ENCODE measurements at places on chromosomes 1 and 21. TPM values are rescaled to one million over a fixed set of nuclear protein-coding genes. Genes with fewer than 3 reads are reported as not detected.

DNA sequence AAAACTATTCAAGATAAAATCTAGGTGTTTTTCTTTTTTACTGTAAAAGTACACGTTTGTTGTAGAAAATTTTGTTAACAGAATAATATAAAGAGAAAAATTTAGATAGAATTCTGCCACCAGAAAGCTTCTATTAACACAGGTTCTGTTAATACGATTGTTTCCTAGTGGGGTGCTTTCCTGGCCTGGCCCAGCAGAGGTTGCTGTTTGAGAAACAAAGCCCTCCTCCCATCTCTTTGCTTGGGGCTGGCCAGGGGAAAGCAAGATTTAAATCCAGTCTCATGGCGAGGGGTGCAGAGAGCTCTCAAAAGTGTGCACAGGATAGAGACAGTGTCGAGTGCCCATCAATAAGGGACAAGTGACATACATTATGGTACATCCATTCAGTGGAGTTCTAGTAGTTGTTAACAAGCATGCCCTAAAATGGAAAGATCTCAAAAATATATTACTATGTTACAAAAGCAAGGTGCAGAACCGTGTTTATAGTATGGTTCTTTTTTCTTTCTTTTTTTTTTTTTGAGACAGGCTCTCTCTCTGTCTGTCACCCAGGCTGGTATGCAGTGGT is 14.6 kb upstream of the ACBD3 start:
- DNase-seq: no peak

GRCh38 chr1:3251807-3252428 is 182.9 kb downstream of the PRDM16 start:
- DNase-seq: no peak

- DNase-seq: no peak
These were observed 144.4 kb downstream of the PTBP2 start for GRCh38 chr1:96865731-96866685.

The SLC39A1 gene
- total RNA-seq: 62.5 TPM

DNA sequence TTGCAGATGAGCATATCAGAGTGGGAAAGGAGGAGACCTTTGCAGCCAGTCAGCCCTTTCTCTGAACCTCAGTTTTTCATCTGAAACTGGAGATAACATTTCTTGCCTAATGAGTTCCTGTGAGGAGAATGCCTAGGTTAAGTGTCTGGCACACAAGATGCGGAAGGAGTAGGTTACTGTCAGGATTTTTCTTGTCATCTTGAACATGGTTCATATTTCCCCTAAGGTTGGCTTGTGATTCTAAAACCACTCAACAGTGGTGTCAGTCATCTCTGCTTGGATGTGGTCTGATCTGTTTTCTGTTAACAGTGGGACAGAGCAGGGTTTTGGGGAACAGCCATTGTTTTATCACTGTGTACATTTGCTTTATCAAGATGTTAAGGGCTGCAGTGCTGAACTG is 70.6 kb downstream of the TGFB2 start:
- no peak for DNase-seq

DNA sequence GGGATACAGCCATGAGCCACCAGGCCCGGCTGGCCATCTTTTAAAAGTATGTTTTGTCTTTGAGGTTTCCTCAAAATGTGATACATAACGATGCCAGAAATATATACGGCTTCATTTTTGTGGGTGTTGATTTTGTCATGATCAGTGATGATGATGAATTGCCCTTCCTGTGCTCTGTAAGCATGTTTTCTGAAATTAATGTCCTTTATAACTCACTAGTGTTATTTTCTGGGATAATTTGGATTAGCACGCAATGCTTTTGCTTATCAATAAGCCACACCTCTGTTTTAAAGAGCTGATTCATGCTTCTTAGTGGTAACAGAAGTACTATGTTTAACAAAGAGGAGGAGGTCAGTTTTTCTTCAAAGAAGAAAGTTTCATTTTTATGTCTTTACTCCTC is 25.6 kb downstream of the PHACTR4 start:
- no peak for DNase-seq

The SOAT1 gene
- 24.1 TPM for total RNA-seq

DNA sequence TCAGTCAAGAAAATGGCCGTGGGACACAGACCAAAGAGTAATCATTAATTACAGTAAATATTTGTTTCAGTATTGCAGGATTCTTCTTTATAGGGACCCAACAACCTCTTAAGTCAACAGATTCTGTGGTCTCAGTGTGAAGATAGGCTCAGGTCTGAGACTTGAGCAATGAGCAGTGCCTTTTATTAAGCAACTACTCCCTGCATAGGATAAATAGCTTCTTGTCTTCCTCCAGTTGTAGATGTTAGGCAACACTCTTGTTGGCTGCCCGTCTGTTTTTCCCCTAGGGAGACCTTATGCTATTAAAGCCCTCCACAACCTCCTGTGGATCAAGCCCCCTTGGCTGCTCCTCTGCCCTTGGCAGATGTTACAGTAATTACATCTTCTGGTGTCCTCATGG is 1.8 kb upstream of the OMA1 start:
- DNase-seq: no peak

The DONSON gene
- 66.1 TPM for total RNA-seq

DNA sequence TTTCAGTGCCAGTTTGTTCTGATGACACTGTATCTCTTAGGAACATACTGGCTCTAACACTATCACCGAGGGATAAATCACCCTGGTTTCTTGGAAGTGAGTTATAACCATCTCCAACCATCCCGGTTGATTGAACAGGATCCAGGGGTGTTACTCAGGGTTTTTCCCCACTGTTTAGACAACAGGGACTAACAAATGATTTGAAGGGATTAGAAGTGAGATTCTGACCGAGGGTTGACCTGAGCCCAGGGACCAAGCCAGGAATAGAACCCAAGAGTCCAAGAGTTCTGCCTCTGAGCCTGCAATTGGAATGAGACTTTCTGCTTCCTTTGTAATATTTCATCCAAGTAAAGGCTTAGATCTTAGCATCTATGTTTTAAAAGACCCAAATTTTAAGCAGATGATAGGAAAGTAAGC is 154.0 kb downstream of the DHRS3 start:
- no peak for DNase-seq

- DNase-seq: no peak
These were observed 48.6 kb downstream of the CD34 start for GRCh38 chr1:207862241-207862787.

DNA sequence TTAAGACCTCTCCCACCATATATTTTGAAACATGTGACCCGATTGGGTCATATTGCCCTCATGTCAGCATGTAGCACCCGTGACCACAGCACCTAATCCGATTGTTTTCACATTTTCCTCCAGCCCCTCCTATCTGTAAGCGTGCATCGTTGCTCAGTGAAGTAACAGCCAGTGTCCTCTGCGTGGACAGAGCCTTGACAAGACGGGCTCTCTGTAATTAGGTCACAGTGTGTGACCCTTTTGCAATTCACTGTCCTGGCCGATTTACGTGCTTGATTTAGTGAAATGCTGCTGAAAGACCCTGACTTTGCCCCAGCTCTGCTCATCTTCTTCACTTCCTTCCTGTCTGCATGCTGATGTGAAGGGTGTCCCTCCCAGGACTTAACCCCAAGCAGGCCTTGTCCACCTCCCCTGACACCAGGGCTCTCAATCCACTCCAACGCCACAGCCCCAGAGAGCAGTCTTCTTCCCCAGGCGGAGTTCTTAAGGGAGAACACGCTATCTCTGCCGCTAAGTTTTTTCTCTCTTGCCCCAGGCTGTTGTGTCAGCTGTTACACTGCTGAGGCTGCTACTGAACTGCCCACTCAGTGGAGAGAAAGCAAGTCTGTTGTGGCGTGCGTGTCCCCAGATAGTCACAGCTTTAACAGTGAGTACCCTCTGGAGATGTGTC is 19.4 kb downstream of the URB2 start:
- peak; percentile 43 for DNase-seq

- DNase-seq: peak; percentile 70
These were observed 615 bp downstream of the CLIC4 start for GRCh38 chr1:24745711-24746413.

The C1QA gene
- 8.7 TPM for total RNA-seq

GRCh38 chr1:101278238-101278637 is 41.4 kb downstream of the S1PR1 start:
- no peak for DNase-seq

GRCh38 chr1:90716243-90716551 is 905 bp downstream of the BARHL2 start:
- no peak for DNase-seq

- DNase-seq: peak; percentile 85
These were observed 58.8 kb upstream of the SPATA6 start for GRCh38 chr1:48530727-48531351.

- DNase-seq: peak; percentile 85
These were observed 49.8 kb downstream of the ACOT7 start for GRCh38 chr1:6343506-6344405.

GRCh38 chr1:152926091-152926490 is 17.7 kb downstream of the IVL start:
- no peak for DNase-seq

DNA sequence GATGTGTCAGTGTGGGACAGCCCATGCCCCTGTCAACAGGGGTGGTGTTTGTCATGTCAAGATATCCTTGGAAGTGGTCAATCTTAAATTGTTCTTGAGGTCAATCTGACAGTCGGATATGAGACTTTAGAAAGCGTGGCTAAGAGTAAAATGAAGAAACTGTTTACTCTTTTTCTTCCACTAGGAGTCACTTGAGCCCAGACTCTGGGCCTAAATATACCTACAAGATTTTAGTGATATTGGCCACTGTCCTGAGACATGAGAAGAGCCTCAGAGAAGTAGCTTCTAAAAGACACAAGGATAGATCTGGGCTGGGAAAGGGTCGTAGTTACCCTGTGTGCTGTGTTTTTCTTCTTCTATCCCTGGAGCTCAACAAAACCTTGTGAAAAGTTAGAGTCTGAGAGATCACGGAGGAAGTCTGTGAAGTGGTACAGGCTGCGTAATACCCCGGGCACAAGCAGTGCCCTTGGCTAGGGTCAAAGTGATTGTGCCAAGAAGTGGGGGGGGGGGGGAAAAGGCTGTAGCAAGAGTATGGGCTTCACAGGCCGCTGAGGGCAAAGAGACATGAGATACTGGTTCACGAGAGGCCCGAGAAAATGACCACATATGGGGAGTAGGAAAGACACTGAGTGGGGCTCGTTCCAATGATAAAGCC is 355.2 kb upstream of the GREM2 start:
- DNase-seq: no peak

The SPRR2B gene
- total RNA-seq: 0.62 TPM

The IGSF8 gene
- 104 TPM for total RNA-seq

GRCh38 chr1:212791261-212791675 is 309 bp downstream of the NSL1 start:
- no peak for DNase-seq

- DNase-seq: peak; percentile 16
These were observed 1.2 kb downstream of the RXRG start for GRCh38 chr1:165443539-165444311.

The MNDA gene
- 12.8 TPM for total RNA-seq

Measured in testis (tissue), 5 donors.